Common myeloid progenitor, CD34-positive (primary cell): ENCODE measurements at places on chromosomes 7 and 10.

- no peak for DNase-seq
Observed at GRCh38 chr7:32045228-32045627, 25.0 kb downstream of the PDE1C start.

- no peak for DNase-seq
Observed at GRCh38 chr10:111748184-111748583, 435.4 kb downstream of the GPAM start.

- DNase-seq, result no peak
Observed at GRCh38 chr10:52770904-52771303, 1.7 kb downstream of the MBL2 start.

GRCh38 chr7:108347616-108348015 is 108.6 kb downstream of the NRCAM start:
- DNase-seq, result peak; percentile 3

DNA sequence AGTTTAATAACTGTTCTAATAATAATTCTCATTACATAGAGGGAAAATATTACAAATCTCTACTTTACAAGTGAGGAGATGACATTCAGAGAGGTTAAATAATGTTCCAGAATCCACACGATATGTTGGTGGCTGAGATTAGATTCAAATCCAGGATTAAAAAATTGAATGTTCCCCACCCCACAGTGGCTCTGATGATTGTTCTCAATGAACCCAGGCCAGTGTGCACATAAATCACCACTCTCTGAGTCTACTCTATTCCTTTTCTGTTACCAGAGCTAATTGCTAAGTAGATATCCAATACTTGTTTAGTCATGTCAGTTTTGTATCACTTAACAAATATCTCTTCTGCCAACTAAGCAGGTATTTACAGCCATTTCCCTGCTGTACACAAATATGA is 281.0 kb downstream of the ABCA13 start:
- no peak for DNase-seq

DNA sequence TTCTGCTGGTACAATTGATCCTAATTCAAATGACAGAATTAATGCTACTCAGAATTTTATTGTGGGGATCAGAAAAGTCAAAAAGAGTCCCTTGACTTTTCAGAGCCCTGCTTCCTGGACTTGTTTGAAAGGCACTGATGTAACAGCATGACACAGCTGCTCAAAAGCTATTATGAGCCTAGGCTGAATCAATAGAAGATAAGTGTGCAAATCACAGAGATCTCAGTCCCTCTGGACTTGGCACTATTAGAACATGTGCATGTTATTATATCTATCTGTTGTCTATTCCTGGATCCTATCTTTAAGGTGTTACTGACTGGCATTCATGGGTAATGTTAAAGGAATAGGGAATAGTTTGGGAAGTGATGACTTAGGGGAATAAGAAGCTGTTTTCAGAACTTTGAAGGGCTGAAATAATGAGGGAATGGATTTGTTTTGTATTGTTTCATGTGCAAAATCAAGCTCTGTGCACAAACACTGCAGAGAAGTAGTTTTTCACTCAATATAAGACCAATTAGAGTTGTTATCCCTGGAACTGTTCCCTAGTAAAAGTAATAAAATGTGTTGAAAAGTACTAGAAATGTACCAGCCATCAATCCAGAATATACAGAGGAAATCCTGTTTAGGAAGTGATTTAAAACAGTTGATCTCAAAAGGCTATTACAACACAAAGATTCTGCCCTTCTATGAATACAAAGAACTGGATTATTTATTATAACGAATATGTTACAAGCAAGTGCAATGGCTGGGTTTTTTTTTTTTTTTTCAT is 814.9 kb upstream of the C7orf33 start:
- no peak for DNase-seq

DNA sequence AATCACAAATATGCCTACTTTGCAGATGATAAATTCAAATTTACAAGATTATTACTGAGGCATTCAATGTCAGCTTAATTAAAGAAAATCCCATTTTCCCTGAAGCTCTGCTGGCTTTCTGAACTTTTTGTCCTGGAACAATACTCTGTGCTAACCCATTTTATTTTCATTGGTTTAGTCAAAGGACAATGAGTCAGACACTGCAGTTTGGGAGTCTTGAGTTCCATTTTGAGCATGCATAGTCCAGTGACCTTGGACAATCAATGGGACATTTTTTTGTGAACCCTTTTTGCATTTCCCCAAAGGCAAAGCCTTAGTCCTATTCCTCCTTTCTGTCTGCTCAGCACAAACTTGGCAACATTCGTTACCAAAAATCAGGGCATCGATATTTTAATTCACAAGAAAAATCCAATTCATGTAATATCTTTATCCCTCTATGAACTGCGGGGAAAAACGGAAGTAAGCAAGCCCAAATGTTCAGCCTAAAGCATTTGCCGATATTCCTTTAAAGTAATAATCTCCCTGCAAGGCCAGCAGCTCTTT is 339.8 kb downstream of the RNLS start:
- no peak for DNase-seq

DNA sequence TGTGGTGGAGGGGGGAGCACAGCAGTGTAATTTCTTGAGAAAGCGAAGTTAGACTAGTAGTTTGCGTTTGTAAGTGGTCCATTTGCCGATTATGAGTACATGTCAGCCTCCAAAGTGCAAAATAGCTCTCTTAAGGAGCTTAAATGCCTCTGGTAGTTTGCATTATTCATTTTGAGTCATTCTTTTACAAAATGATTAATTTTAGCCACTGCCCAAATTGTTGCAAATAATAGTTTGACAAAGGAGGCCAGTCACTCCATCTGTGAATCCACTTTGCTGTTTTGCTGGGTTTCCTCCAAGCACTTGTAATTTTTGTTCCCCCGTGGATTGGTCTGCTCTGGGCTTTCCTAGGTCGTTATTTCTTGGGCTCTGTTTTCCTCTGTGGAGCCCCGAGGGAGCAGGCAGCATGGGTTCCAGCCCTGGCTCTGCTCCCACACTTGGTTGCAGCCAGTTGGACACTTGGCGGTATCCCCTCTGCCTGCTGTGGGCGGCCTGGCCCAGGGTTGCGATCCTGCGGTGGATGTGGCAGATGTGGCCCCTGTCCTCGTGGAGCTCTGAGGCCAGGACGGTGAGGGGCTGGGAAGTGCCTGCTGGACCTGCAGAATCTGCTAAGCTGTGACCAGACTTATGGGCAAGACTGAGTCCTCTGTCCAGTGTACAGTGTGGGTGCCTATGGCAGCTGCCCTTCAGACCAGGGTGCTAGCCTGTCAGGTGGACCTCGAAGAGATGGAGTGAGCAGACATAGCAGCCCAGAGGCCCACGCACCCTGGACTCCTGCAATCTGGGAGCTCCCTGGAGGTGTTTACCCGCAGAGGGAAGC is 129.1 kb upstream of the BTBD16 start:
- no peak for DNase-seq

DNA sequence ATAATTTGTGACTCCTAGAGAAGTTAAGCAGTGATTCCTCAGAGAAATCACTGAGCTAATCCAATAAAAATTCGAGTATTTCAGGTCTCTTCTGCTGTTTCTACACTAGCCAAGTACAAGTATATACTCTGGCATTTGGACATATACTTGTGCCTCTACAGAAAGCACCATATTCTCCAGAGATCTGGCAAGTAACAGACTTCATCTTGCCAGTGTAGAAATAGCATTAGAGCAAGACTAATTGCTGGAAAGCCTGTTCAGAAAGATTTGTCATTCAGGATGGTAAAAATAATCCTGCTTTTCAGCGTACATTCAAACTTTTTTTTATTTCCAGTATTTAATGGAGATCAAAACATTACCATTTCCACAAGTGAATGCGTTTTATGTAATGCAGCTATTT is 410.8 kb upstream of the ETV1 start:
- DNase-seq, result no peak

DNA sequence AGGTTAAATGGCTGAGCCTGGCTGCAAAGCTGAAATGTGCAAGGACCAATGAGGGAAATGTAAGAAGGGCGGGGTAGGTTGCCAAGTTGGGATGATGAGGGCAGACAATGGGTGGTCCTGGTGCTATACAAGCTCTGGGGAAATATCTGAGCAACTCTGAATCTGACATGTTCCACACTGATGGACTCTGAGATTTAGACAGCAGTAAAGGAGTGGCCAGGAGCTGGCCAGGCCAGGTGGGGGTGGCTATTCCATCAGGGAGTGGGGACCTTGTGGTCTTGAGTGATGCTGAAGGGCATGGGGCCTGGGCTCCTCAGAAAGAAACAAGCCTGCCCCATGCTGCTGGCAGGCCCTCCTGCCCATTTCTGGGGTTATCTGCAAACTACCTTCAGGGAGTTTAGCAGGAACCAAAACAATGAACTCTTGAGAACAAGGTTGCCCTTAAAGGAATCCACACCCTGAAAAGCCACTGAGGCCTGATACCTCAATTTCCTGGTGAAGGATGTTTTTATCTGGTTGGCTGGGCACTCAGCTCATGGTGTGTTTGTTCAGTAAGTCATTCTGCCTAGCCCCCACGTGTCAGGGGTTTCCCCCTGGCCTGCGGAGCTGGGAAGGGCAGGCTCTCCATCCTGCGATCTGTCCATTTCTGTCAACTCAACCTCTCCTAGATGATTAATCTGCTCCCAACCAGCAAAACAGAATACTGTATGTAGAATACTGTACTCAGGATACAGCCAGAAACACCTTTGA is 143.3 kb upstream of the TNS3 start:
- DNase-seq, result peak; percentile 3

GRCh38 chr10:132547421-132547861 is 9.9 kb downstream of the INPP5A start:
- peak; percentile 76 for DNase-seq

- no peak for DNase-seq
Observed at GRCh38 chr10:86389441-86390193, 23.0 kb upstream of the GRID1 start.

DNA sequence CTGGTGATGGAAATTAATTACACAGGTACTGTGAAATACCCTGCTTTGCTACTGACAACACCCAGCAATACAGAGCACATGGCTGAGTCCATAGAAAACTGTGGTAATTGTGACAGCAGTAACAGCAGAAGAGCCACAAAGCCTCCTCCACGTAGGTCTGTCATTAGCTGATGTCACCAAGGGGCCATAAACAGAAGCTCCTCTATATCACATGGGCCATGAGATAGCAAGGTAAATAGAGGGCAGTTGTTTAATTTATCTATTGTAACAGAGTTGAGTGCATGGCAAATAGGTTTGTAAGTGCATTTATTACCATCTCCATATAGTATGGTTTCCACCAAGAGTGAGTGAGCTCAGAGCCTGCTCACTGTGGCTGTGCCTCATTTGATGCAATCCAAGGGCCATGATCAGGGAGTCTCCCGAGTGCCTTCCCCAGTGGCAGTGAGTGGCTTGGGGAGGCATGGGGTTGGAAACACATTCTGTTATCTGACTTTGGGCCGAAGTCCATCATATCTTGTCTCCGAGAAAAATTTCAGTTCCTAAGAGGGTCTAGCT is 281.2 kb downstream of the SKAP2 start:
- DNase-seq, result no peak
